ENCODE measurements at places on chromosomes 12 and 14. TPM values are rescaled to one million over a fixed set of nuclear protein-coding genes. Genes with fewer than 3 reads are reported as not detected.

Gene WNT5B
- 4.2 TPM for total RNA-seq

Gene PSEN1
- 54.2 TPM for total RNA-seq

Gene LMNTD1
- total RNA-seq = not detected

Gene IGF1
- total RNA-seq = not detected

Gene TMCC3
- 1.5 TPM for total RNA-seq

Gene RPL10L
- total RNA-seq = not detected

Gene PKP2
- total RNA-seq = 3.6 TPM

Gene DDX55
- 30.7 TPM for total RNA-seq

Gene PMCH
- total RNA-seq = not detected

Gene IL31
- not detected for total RNA-seq

Gene PMEL
- total RNA-seq = 1.3 TPM

Gene TAS2R8
- total RNA-seq = not detected

Gene TAS2R7
- not detected for total RNA-seq

Gene OTX2
- total RNA-seq = not detected

Gene NRXN3
- total RNA-seq = 1.0 TPM

Gene CAPRIN2
- 34.3 TPM for total RNA-seq

Gene FSCB
- not detected for total RNA-seq

Gene TAS2R13
- total RNA-seq = not detected

Gene OR4K2
- not detected for total RNA-seq

Gene TPPP2
- not detected for total RNA-seq

Gene NFE2
- total RNA-seq = not detected

Gene CTSG
- total RNA-seq = not detected

Gene BCL2L2
- 15.2 TPM for total RNA-seq

Gene OR6C2
- total RNA-seq = not detected

Gene FAM234B
- 4.6 TPM for total RNA-seq

Gene LIN7A
- total RNA-seq = 0.61 TPM

Gene RERGL
- not detected for total RNA-seq
